Mucosa of gallbladder (tissue), 1 donor: ENCODE measurements at places on chromosomes 2 and 18. TPM values are rescaled to one million over a fixed set of nuclear protein-coding genes. Genes with fewer than 3 reads are reported as not detected.

Gene C2orf66
- total RNA-seq: not detected

Gene NPHP1
- 8.6 TPM for total RNA-seq

Gene GALR1
- total RNA-seq: 0.09 TPM

Gene GPR45
- not detected for total RNA-seq

Gene GKN1
- not detected for total RNA-seq

Gene IL1R2
- 2.3 TPM for total RNA-seq

Gene TACR1
- total RNA-seq: 0.83 TPM

Gene PSD4
- total RNA-seq: 70.3 TPM

Gene PECR
- 33.7 TPM for total RNA-seq

Gene SMYD1
- total RNA-seq: 7.3 TPM

Gene TCF23
- total RNA-seq: 0.12 TPM

Gene TCF7L1
- total RNA-seq: 7.6 TPM

Gene RND3
- 39.7 TPM for total RNA-seq

DNA sequence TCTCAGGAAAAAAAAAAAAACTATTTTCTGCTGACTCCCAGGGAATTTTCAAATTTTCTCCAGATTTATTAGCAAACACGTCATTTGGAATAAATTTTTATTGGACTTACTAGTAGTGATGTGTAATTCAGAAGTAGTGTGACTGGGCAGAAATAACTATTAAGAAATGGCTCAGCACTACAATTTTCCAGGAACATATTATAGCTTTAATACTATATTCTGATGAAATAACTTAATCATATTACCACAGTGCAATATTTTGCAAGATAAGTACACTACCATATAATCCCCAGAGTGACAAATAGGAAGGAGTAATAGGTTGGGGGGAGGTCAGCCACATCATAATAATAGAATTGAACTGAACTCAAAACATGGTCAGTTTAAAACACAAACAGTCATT lies 19.7 kb upstream of the TNFAIP6 start:
- no peak for DNase-seq

DNA sequence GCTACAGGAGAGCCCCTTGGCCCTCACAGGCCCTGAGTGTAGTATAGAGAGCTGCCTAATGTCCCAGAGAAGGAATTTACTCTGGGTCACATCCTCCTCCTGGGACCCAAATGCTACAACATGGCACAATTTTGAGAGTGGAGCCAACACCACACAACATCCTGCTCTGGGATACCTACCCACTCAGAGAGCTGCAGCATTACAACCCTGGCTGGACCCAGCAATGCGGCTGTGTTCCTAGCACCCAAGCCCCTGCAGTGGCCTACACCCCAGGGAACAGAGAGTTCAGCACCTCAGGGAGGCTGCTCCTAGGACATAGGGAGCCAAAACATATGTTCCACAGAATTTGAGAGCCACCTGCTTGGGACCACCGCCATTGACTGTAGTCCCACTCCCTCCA lies 19.3 kb upstream of the FABP1 start:
- DNase-seq: no peak

GRCh38 chr2:46850742-46851141 lies 64.9 kb downstream of the MCFD2 start:
- DNase-seq: peak; percentile 49

GRCh38 chr2:19711470-19712372 lies 190.1 kb downstream of the TTC32 start:
- peak; percentile 43 for DNase-seq

- DNase-seq: no peak
Observed at GRCh38 chr2:201275990-201276389, 15.7 kb downstream of the CASP8 start.

DNA sequence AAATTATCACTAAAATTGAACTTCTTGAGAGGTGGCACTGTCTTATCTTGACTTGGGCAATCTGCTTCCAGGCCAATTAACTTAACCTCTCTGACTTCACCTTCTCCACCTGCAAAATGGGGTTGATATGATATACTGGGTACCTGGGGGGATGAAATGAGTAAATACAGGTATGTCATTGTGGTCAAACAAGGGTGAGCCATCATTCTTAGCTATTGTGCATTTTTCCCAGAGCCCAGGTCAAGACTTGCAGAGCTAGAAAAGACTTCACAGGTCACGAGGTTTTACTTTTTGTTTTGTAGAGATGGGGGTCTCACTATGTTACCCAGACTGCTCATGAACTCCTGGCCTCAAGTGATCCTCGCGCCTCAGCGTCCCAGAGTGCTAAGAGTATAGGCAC lies 145.0 kb downstream of the PRKCE start:
- DNase-seq: no peak

DNA sequence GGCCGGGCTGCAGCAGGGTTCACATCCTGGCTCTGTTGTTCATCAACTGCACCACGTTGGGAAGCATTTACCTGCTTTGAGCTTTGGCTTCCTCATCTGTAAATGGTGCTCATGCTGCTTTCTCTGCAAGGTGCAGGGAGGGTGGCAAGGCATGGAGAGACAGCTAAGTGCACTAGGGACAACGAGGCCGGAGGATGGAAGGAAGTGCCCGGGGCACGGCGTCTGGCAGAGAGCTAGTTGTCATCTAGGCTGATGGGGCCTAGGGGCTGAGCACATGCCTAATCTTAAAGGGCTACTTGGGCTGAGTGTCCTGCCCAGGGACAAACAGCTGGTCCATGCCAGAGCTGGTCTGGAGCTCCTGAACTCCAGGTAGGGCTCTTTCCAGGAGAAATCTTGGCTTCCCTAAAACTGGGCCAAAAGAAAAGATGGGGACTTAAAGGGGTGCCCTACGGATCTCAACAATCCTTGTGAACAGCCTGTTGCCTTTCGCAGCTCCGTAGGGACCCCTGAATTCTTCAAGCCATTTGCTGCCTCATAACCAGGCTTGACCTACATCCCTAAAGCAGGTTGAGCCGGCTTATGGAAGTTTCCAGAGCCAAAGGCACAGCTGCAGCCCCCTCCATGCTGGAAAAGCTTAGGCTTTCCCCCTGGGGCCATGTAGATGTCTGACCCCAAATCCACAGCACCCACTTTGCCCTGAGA lies 130.8 kb downstream of the SMAD7 start:
- no peak for DNase-seq

DNA sequence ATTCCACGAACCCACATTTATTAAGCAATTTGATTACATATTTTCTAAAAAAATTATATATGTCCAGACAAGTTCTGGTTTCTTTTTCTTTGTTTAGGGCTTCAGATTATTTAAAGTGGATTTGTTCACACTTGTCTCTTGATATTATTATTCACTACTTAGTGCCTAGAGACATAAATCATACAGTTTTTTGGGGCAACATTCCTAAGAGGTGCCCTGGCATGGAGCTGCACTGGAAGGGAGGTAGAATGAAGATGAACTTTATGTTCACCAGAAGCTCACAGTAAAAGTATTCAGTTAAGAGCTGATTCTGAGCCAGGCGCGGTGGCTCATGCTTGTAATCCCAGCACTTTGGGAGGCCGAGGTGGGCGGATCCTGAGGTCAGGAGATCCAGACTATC lies 762.7 kb upstream of the TMEFF2 start:
- no peak for DNase-seq

GRCh38 chr2:13009027-13009642 lies 292.4 kb downstream of the TRIB2 start:
- DNase-seq: no peak

DNA sequence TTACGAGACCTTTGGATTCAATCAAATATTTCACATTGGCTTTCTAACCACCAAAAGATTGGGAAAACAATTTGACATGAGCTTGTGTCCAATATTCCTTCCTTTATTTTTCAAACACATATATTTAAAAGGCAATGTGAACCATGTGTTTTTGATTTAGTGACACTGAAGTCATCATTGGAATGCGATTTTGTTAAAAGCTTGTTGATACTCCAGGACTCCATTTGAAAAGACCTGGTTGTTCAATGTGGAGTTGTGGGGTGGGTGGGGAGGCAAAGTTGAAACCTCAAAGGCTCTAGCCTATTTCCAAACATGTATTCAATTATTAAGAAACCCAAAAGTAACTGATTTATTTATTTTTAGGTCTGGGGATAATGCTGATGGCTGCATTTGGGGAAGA lies 114.1 kb upstream of the TRIB2 start:
- no peak for DNase-seq

- no peak for DNase-seq
Observed at GRCh38 chr2:231926761-231927565, 767 bp upstream of the NPPC start.

GRCh38 chr18:54222922-54223567 lies 1.4 kb downstream of the MBD2 start:
- DNase-seq: no peak

DNA sequence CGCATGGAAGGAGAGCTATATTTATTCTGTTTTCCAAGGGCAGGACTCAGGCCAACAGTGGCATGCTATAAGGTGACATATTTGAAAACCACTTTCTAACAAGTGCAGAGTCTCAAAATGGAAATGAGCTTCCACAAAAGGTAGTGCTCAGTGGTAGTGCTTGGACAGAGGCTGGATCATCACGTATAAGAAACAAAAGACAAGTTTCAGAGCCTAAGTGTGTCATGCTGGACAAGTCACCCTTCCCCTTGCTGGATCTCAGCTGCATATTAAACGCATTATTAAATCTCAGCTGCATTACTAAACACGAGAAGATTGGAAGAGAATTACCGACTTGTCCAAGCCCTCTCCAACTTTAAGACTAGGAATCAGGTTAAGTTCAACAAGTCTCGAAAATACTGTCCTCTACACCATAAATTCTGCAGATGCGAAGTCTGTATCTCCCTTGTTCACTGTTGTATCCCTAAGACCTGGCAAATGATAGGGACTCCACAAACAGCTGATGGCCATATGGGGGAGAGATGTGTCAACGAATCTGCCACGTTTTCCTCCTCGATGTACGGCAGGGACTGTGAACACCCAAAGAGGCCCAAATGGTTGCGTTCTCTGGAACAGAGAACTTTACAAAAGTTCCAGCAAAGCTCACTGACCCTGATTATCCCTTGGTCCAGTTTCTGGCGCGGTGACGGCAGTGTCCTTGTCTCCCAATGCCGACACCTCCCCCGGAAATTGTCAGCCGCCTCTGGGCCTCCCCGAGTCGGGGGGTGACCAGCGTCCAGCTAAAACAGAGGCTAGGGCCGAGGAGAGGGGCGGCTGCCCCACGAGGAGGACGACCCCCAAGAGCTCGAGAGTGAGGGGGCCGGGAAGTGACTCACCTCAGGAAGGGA lies 611 bp downstream of the NOL10 start:
- peak; percentile 12 for DNase-seq

DNA sequence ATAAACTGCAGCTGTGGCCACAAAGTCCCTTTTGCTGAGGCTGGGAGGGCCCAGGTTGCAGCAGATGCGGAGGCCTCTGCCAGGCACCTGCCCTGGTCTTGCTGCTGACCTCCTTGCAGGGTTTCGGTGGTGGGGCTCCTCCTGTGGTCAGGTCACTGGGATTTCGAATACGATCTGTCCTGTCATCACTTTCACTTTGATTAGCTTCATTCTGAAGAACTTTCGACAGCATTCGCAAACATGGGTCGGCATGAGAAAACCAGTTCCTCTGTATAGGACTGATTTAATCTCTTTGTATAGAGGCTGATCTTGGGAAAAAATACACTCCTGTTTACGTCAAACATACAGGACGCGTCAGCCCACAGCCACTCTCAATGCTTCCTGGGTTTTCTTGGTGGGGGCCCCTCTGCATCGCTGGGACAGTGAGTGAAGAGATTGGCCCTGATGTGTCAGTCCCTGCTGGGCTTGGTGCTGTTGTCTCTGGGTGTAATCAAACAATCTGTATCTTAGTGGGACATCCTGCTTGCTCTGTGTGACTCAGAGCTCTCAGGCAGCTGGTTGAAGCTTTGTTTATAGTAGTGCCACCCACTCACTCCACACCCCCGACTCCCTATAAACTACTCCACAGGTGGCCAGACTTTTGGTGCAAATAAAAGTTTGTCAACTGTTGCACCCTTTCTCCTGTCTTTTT lies 209.4 kb upstream of the CXCR4 start:
- DNase-seq: peak; percentile 15

DNA sequence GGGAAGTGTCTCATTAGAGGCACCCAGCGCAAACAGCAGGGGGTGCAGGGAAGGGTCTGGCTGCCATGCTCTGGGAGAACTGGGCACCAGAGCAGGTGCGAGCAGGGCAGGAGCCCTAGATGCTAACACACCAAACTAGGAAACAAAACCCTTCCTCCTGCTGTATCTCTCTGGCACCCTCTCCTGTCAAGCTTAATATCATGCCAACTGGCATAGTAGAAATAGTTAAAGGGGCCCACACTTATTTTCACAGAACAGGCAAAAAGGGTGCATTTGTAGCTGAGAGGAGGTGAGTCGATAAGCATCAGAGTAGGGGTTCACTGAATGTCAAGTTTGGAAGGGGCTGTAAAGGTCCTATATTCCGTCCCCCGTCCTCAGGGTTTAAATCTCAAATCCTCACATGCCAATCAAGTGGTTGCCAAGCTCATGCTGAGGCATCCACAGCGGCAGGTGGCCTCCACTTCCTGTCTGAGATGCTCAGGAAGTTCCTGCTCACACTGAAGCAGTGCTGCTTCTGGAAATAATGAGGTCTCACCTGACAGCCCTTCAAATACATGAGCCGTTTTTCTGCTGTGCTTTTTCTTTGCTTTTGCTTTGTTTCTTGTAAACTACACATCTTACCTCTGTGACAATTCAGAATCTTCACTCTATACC lies 14.9 kb upstream of the ACKR3 start:
- no peak for DNase-seq

- no peak for DNase-seq
Observed at GRCh38 chr18:34543356-34543755, 166.7 kb upstream of the DTNA start.

DNA sequence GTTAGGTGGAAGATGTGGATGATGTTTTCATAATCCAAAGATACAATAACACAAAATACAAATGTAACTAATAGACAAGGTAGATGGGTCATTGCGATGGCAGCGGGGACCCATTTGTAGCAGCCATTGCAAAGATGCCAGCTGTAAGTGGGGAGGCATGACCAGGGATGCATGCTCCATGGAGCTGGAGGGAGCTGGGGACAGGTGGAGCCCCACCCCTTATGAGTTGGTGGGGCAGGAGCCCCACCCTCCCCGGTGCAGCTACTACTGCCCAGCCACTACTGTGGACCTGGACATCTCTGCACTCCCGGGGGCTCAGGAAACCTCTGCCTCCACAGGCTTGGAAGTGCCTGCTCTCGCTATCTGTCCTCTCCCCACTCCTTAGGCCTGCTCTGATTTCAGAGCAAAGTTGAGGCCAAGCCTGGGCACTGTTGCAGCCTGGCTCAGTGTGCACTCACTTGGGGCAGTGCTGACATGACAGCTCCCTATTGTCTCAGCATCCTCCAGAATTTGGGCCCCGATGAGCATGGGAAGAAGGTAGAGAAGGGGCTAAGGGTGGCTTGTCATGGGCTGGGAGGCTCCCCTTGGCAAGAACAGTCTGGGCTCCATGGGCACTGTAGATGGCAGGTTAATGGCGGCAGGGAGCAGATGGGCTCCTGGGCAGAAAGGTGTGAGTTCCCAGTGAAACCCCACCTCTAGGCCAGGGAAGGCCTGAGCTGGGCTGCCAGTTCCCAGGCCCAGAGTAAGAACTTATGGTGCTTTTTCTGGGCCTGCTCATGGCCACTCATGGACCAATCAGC lies 81.1 kb downstream of the ZNF804A start:
- no peak for DNase-seq
